NCI-H524 treated with DMSO at 0.1 percent for 48 hours (cell line): ENCODE measurements at places on chromosomes 16 and 17.

GRCh38 chr17:21168555-21168865 lies 41.7 kb downstream of the DHRS7B start:
- DNase-seq, result no peak

- DNase-seq, result no peak
These were observed 4.0 kb downstream of the WNK4 start for GRCh38 chr17:42784409-42784808.

GRCh38 chr17:48646183-48647102 lies 20.3 kb upstream of the HOXB9 start:
- DNase-seq, result no peak

DNA sequence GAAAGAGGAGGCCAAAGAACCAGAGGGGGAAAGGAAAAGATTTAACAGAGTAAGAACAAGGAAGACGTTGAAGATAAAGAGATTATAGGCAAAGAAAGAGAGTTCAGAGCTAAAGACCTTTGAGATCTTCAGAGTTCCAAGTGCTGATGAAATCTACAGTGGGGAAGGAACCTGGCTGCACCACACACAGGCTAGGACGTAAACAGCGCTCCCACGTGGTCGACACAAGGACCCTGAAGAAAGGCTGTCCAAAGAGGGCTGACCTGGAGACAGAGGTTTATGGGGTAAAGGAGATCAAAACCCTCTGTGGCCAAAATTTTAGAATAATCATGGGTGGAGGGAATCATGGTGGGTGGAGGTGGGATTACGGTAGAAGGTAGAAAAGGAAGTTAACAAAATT lies 121.6 kb downstream of the PMP22 start:
- DNase-seq, result no peak

GRCh38 chr17:4175921-4176807 lies 33.2 kb downstream of the CYB5D2 start:
- DNase-seq, result no peak

DNA sequence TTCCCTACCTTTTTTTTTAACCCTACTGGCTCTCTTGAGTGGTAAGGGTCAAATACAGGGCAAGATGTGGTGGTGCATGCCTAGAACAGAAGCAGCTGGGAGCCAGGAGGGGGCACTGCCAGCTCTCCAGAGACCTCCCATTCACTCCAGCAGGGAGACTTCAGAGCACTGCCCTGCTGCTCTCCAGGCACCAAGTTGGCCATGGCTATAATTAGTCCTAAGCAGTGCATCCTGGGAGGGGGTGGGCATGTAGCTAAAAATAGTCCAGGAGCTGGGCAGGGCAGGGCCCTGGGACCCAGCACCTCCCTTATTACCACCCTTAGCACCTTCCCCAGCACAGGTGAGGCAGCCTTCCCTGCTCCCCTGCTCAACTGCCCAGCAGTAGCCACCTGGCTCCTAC lies 3.5 kb downstream of the CORO6 start:
- peak; percentile 22 for DNase-seq

GRCh38 chr17:81057079-81057730 lies 22.3 kb downstream of the BAIAP2 start:
- no peak for DNase-seq

- DNase-seq, result no peak
These were observed 66.6 kb upstream of the AXIN2 start for GRCh38 chr17:65627891-65628643.

DNA sequence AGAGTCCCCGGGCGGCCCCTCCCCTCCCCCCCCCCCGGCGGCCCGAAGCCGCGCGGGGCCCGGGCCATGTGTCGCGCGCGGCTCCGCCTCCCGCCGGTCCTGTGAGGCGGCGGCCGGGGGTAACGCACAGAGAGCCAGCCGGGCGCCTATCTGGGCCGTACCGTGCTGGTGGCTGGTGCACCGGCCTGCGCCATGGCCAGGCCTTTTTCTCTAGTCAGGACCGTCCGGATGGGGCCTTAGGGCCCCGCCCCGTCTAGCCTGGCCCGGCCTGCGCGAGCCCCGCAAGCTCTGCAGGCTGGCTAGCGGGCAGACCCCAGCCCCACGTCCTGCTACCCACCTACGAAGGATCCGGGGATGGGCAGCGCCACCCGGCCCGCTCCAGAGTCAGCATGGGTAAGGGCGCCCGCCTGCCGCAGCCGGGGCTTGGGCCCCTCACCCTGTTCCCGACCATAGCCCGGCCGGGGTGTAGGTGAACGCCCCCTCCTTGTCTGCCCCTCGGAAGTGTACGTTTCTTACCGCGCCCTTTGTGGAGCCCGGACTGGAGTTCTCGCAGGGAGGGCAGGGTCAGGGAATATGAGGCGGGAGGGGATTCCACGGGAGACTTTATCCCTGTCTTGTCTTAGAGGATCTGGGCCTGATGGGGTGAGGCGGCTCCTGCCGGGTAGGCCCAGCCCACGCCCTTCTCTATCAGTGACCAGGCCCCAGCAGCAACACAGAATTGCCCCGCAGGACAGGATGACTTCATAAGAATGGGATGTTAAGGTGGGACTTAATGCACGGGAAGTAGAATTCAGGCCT lies at the start of gene CENPT:
TSS of gene CENPT (minus strand) at position 630 of the 798 bp plus-strand sequence. CDS start 13,834 bp downstream, outside the sequence.
- DNase-seq, result no peak

GRCh38 chr17:57086069-57086930 lies 1.3 kb downstream of the AKAP1 start:
- no peak for DNase-seq

GRCh38 chr17:69404399-69404798 lies 10.1 kb upstream of the MAP2K6 start:
- no peak for DNase-seq

DNA sequence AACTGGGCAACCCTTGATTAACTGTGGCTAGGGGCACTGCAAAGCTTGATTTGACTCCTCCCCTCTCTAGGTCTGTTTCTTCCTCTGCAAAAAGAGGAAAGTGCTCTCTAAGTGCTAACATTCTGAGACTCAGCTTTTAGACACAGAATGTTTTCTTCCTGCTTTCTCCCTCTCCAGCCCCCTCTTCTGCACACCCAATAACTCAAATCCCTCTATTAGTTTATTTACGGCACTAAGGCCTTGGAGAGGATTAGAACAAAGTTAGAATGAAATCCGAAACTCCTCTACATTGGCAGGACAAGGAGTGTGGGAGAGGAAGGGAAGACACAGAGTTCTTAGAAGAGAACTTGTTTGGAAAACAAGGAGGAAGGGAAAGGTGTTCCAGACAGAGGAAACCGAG lies 3.3 kb upstream of the SBK1 start:
- DNase-seq, result no peak

- DNase-seq, result no peak
These were observed 41.4 kb downstream of the SMG6 start for GRCh38 chr17:2262135-2262587.

DNA sequence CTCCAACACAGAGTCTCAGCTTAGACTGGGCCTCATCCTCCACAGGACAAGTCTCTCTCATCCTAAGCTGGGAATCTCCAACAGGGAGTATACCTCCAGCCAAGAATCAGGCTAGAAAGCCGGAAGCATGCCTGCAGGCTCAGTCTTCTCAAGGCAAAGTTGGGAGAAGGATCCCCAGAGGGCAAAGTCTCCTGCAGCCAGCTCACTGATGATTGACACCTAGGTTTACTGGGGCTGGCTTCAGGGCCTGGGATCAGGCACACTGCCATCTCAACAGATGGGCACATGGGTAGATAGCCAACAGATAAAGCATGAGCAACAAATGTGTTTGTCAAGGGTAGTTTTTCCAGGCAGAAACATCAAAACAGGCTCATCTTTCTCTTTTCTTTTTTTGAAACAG lies 56.1 kb upstream of the TOX3 start:
- no peak for DNase-seq

DNA sequence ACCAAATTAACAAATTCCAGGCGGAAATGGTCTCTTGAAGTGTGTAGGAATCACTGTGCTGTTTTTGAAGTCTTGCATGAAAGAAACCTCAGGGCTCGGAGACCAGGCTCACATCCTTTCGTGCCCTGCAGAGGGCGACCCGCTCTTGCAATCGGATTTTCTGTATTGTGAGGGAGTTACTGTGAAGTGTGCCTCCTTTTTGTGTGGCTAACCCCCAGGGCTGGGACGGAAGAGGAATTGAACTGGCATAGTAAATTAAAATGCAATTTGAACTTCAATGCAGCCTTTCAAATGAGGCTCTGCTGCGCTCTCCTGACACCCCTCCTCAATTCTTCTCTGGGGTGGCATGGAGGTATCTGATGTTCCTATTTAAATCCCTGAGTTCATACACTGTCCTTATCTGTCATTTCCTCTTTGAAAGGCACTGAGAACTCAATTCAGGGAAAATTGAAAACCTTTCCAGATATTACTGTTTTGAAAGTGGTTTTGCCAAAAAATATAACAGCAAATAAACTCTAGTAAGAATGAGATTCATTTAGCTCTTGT lies 51.5 kb upstream of the MGAT5B start:
- DNase-seq, result peak; percentile 46

DNA sequence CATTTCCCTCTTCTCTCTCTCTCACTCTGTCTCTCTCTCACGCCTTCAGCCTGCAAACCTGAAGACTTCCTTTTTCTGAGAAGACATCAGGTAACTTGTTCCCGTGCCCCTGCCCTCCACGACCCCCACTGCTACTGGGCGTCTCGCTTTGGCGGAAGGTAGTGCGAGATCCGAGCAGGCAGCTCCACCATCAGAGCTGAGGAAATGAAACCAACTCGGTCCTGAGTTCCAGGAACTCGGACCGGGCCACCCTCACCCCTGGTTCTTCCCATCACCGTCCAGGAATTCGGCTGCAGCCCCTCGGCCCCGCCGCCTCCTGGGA lies 585 bp downstream of the MLKL start:
- no peak for DNase-seq

- no peak for DNase-seq
These were observed 171.1 kb downstream of the CDH11 start for GRCh38 chr16:64950731-64951130.

- DNase-seq, result no peak
These were observed 51.4 kb downstream of the USP10 start for GRCh38 chr16:84751241-84751640.

GRCh38 chr17:49523706-49524472 lies 28.8 kb downstream of the NGFR start:
- DNase-seq, result no peak

GRCh38 chr17:29573871-29574731 lies 5.6 kb downstream of the TP53I13 start:
- DNase-seq, result no peak

DNA sequence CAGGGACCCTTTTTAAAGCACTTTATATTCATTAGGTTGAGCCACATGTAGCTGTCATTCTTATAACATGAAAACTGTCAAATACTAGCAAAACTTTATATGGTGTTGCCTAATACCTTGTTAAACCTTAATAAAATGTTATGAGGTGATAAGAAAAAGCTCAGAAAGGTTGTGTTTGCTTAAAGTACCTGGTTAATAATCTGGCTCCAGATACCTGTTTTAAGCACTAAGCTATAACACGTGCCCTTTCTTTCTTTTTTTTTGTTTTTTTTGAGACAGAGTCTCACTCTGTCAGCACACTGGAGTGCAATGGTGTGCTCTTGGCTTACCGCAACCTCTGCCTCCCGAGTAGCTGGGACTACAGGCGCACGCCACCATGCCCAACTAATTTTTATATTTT lies 58.9 kb upstream of the STAC2 start:
- no peak for DNase-seq

DNA sequence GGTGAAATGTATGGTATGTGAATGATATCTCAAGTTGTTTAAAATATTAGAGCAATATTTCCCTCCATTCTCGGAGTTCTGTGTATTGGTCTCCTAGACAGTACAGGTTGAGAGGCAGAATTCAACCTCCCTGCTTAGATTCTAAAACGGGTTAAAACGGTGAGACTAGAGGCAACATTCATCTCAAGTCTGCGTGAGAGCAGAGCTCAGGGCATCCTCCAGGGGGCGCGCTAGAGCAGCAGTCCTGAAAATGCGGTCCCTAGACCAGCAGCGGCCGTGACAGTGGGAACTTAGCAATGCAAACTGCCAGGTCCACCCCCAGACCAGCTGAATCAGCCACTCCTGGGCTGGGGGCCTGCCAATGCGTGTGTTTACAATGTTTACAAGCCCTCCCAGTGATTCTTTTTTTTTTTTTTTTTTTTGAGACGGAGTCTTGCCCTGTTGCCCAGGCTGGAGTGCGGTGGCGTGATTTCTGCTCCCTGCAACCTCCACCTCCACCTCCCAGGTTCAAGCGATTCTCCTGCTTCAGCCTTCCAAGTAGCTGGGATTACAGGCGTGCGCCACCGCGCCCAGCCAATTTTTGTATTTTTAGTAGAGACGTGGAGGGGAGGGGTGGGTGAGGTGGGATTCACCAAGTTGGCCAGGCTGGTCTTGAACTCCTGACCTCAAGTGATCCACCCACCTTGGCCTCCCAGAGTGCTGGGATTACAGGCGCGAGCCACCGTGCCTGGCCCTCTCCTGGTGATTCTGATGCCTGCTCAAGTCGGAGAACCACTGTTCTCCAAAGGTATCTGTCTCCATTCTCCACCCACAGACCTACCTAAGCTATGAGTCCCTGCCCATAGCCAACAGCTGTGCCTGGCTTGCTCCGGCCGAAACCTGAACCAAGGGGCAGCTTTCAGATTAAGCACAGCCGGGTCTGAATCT lies 24.2 kb downstream of the KLHL36 start:
- no peak for DNase-seq

- no peak for DNase-seq
These were observed 8.6 kb downstream of the KDM6B start for GRCh38 chr17:7842380-7843256.

GRCh38 chr16:78742501-78743283 lies 643.2 kb downstream of the WWOX start:
- no peak for DNase-seq

DNA sequence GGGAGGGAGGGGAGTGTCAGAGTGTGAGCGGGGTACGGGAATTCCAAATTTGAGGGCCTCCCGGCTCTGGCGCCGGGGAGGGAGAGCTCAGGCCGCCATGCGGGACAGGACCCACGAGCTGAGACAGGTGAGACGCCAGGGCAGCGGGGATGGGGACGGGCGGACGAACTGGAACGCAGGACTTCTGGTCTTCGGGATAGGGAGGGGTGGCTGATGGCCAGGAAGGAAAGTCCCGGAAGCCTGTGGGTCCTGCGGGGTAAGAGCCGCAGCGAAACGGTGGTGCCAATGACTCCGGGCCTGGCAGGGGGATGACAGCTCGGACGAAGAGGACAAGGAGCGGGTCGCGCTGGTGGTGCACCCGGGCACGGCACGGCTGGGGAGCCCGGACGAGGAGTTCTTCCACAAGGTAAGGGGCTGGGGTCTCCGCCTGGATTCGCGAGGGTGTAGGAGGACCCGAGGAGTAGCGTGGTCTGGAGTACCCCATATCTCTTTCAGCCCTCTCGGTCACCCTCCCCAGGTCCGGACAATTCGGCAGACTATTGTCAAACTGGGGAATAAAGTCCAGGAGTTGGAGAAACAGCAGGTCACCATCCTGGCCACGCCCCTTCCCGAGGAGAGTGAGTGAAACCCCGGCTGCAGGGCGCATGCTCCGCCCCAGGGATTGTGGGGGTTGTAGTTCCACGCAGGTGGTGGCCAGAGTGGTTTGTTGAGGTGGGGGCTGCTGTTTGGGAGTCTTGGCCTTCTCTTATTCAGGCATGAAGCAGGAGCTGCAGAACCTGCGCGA lies 543 bp downstream of the STX4 start:
- DNase-seq, result peak; percentile 18

GRCh38 chr17:1506649-1507267 lies 9.7 kb downstream of the INPP5K start:
- DNase-seq, result no peak
